ENCODE measurements at places on chromosomes 11 and 22. TPM values are rescaled to one million over a fixed set of nuclear protein-coding genes. Genes with fewer than 3 reads are reported as not detected.

The KCNJ1 gene
- not detected for total RNA-seq

The UBQLNL gene
- not detected for total RNA-seq

DNA sequence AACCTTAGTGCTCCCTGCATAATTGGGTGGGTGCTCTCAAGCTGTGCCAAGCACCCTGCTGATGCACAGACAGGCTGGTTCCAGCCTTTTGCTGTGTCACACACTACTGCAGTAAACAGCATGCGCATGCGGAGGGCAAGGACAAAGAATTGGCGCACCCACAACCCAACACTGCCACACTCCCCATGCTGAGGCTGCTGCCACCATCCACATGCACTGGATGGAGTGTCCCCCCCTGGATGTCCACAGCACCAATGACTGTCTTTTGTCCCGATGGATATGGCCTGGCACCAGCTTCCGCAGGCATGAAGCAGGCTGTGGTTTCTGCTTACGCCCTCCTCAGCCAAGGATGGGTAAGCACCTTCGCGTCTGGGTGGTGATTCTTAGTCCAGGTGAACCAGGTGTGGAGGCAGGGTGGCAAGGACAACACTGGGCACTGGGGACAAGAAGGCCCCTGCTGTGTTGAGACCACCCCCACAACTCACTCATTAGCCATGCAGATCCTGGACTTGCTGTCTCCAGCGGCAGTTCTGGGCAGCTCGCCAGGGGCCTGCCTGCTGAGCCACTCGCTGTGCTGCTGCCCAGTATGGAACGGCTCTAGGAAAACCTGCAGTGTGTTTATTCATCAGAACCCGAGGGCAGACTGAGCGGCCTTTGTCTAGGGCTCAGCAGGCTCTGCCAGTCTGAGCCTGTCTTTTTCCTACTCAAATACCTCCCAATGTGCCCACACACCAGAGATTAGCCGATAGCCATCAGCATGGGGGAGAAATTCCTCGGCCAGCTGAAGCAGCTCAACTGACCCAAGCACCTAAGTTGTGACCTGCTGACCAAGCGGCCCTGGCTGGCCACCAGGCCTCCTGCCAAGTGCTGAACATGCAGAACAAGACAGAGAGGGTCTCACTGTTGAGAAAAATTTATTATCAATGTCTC is 8.2 kb upstream of the NAP1L4 start:
- no peak for DNase-seq

DNA sequence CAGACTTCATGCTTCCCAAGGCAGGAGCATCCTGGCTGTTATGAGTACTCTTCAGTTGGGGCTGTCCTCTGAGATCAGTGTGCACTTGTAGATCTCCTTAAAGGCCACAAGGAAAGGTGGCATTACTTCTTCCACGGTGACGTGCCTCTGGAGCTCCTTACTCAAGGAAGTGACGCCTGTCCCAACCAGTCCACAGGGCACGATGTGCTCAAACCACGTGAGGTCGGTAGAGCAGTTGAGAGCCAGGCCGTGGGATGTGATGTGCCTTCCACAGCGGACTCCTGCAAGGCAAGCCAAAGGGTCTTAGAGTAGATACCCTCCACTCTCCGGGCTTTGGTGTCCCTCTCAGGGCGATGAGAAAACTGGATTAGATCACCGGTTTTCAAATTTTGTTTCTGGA is 1.4 kb downstream of the LIPT2 start:
- no peak for DNase-seq

GRCh38 chr11:117874253-117874909 is 2.1 kb downstream of the FXYD6 start:
- peak; percentile 62 for DNase-seq

DNA sequence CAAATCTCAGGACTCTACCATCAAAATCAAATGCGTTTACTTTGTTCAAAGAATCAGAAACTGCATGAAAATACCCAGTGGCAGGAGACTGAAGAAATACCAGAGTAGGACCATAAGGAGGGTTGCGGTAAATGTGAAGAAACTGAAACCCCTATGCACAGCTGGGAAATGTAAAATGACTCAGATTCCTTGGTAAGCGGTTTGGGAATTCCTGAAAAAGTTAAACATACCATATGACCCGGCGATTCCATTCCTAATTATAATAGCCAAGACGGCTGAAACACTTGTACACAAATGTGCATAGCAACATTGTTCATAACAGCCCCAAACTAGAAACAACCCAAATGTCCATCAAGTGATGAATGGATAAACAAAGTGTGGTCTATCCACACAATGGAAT is 114.1 kb upstream of the GRAMD1B start:
- no peak for DNase-seq

- no peak for DNase-seq
Measured at GRCh38 chr11:20451568-20451967, 64.1 kb downstream of the PRMT3 start.
